ENCODE measurements at places on chromosomes 12 and 14.

GRCh38 chr14:33909380-33910084, 41.3 kb downstream of the EGLN3 start:
- DNase-seq = no peak

DNA sequence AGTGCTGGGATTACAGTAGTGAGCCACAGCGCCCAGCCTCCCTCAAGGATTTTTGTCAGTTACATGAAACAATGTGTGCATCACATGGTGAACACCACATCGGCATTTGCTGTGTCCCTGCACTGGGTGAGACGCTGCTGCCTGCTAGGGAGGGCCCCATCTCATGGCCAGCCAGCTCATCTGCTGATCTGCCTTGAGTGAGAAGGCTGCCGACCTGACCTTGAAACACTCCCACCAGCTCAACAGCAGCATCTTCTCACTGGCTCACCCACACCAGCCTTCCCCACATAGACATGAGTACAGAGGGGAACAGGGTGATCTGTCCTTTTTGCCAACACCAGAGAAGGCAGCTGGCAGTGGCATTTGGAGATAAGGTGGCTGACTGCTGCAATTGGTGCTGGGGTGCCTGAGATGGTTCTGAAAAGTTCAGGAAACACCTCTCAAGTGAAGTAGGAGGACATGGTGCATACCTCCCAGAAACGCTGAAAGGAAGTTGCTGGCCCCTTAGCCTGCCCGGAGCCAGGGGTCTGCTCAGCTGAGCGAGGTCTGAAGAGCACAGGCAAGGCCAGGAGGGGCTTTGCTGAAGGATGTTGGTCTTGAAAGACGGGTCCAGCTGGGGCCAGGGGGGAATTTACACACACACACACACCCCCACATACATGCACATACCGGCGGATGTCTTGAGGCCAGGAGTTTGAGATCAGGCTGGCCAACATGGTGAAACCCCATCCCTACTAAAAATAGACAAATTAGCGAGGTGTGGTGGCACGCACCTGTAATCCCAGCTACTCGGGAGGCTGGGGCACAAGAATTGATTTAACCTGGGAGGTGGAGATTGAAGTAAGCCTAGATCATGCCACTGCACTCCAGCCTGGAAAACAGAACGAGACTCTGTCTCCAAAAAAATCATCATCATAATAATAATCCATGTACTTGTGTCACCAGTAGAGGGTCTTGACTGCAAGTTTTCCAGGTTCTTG, 14.3 kb upstream of the PPP1R13B start:
- DNase-seq = no peak

DNA sequence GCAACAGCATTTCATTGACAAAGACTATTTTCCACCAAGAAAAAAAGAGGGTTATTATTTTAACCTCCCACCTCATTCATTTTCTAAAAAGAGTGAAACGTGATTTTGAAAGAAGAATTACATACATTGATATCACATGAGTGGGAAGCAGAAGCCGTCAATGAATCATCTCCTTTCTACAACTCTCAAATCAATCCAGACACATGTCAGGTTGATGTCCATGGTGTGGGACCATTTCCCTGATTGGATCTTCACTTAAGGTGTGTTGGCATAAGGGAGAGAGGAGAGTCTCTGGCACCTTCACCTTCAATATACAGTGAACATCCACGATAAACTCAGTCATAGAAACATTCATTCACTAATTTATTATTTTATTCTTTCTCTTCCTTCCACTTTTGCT, 1095.1 kb downstream of the BCL11B start:
- DNase-seq = no peak

DNA sequence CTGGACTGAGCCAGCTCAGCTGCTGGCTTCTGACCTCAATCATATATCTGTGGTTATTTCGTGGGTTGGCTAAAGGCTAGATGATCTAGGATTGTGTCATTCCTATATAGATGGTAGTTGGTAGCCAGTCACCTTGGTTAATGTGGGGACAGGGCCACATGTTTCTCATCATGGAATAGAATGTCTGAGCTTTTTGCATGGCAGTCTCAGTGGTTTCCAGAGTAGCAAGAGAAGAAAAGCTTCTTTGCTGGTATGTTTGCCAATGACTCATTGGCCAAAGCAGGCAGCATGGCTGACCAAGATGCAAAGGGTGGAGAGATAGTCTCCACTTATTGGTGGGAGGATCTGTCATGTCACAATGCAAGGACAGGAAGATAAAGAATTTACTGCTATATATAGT, 746.4 kb upstream of the FLRT2 start:
- no peak for DNase-seq

GRCh38 chr12:27359578-27360340, 27.1 kb downstream of the BMAL2 start:
- no peak for DNase-seq

- DNase-seq = no peak
Measured at GRCh38 chr14:67889455-67889854, 69.9 kb downstream of the RAD51B start.

- no peak for DNase-seq
Measured at GRCh38 chr12:68114606-68115005, 44.9 kb downstream of the IFNG start.

GRCh38 chr12:101654442-101654841, 43.0 kb upstream of the CHPT1 start:
- no peak for DNase-seq

GRCh38 chr12:42871816-42872215, 282.3 kb upstream of the PRICKLE1 start:
- no peak for DNase-seq

- DNase-seq = no peak
Measured at GRCh38 chr12:85626001-85626783, 210.0 kb downstream of the RASSF9 start.

GRCh38 chr12:20426191-20426590, 57.9 kb downstream of the PDE3A start:
- DNase-seq = no peak

GRCh38 chr12:67735868-67736267, 87.3 kb downstream of the DYRK2 start:
- DNase-seq = no peak

GRCh38 chr12:127570793-127571360, 696.1 kb upstream of the TMEM132C start:
- DNase-seq = no peak

- DNase-seq = no peak
Measured at GRCh38 chr12:2797721-2798418, 3.1 kb downstream of the FKBP4 start.

GRCh38 chr12:69566603-69567002, 18.7 kb upstream of the CCT2 start:
- DNase-seq = no peak

- DNase-seq = no peak
Measured at GRCh38 chr12:98345308-98345876, 170.0 kb upstream of the TMPO start.

DNA sequence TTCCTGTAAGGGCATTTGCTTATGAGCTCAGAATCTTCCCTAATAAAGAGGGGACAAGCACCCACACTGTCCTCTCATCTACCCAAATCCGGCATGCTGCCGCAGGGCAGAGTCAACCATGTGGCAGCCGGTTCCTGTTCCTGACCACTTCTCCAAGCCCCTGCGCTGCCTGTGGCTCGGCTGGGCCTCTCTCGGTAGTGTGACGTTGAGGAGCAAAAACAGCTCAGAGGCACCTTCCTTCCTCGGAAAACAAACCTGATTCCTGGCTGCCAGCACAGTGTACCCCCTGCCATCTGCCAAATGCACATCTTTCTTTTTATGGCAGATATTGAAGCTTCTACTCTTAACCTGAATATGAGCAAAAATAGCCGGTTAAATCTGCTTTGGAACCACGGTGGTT, 50.5 kb downstream of the CFAP251 start:
- DNase-seq = no peak

- no peak for DNase-seq
Measured at GRCh38 chr14:32757568-32757967, 181.1 kb upstream of the NPAS3 start.

GRCh38 chr14:29637411-29637810, 290.2 kb downstream of the PRKD1 start:
- DNase-seq = no peak

GRCh38 chr12:47214001-47214619, 134.4 kb upstream of the AMIGO2 start:
- no peak for DNase-seq

GRCh38 chr12:103965255-103965589, 450 bp upstream of the TDG start:
- DNase-seq = no peak

GRCh38 chr12:4027412-4027811, 154.2 kb upstream of the PARP11 start:
- DNase-seq = peak; percentile 53

DNA sequence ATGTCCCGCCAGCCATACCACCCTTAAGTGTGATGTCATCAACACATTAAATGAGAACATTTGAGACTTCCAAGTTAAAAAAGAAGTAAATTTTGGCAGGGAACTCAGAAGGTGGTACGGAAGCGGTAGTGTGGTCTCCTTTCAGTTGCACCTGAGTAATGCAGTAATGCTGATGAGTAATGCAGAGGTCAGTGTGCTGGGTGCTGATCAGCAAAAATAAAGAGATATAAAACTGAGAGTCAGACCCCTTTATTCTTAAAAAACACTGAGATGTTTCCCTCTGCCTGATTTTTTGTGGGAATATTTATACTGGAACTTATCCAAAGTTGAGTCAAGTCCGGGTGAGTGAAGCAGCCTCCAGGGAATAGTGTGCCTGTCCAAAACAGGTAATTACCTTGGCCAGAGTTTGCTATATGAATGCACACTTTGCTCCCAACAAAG, 370.6 kb upstream of the PRICKLE1 start:
- no peak for DNase-seq

- DNase-seq = no peak
Measured at GRCh38 chr12:75583355-75583754, 71.9 kb upstream of the KRR1 start.

DNA sequence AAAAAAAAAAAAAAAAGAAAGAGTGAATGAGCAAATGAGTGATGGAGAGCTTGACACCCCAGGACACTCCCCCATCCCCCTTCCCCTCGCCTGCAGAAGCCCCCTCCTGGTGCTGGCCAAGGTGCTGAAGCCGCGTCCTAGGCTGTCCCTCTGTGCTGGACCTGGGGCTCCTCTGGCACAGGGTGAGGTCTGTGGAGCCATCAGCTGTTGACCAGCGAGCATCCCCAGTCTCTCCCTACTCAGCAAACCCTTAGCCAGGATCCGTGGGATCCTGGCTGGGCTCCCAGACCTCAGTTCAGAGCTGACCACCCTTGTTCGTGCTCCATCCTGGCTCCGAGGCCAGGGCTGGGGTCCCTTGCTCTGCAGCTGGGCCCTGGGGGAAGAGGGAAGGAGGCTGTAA, 5.4 kb upstream of the KIF26A start:
- no peak for DNase-seq

GRCh38 chr14:64444984-64445845, 20.1 kb upstream of the AKAP5 start:
- no peak for DNase-seq

DNA sequence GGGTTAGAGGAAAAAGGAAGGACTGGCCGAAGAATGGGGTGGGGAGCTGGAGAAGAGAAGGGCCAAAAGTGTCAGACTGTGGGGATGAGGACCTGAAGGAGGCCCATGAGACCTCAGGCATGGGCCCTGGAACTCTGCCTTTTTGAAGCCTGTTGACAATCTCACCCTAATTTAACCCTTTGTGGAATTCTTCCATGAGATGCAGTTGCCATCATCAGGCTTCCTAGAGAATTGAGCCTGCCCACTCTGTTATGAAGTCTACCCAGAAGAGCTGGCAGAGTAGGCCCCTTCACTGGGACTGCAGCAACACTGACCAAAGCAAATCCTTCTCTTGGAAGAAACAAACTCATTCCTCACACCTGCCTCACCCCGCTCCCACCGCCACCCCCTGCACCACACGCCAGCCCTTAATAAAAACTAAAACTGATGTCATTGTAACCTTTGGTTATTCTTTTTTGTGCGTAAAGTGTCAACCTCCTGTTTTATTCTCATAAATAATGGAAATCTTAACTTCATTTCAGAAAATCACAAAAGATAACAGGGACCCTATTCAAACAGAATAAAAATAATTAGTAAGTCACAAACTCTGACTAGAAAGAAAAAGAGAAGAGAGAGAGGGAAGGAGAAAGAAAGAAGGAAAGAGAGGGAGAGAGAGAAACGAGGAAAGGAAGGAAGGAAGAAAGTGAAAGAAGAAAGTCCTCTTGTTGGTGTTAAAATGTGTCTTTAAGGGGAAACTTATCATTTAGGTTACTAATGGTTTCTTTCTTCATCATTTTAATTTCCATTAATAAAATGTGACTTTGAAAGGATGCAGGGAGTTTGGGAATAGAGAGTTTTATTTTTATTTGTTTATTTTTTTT, 61.3 kb downstream of the CRADD start:
- no peak for DNase-seq

- DNase-seq = no peak
Measured at GRCh38 chr14:94623856-94624499, 11.8 kb downstream of the SERPINA3 start.

Measured in stimulated activated CD4-positive, alpha-beta T cell treated with anti-CD3 and anti-CD28 coated beads, Interleukin-12 subunit alpha, Interleukin-12 subunit beta, amount 100 ng/mL, for 4 hours (primary cell).